Stimulated activated CD4-positive, alpha-beta T cell treated with anti-CD3 and anti-CD28 coated beads, Interleukin-15, amount 100 ng/mL, for 24 hours (primary cell): ENCODE measurements at places on chromosomes 2 and 18.
A peak's percentile ranks its signal among the peaks of the same experiment; 100 is the strongest.

DNA sequence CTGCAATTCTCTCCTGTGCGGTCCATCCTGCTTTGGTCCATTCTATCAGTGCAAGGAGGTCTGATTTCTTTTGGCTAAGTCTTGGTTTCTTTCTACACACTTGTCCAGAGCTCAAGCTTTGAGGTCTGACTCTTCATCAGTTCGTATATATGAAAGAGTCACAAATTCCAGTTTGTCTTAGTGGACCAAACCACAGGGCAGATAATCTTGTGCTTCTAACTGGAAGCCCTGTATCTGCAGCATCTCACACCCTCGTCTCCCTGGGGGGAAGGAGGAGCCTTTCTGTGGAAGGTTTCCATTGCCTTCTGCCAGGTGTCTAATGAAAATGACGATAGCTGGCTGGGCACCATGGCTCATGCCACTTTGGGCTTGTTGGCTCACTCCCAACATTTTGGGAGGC is 148.5 kb downstream of the SPP2 start:
- DNase-seq, result no peak

- DNase-seq, result no peak
These were observed 151.9 kb downstream of the DOCK10 start for GRCh38 chr2:224890372-224890771.

DNA sequence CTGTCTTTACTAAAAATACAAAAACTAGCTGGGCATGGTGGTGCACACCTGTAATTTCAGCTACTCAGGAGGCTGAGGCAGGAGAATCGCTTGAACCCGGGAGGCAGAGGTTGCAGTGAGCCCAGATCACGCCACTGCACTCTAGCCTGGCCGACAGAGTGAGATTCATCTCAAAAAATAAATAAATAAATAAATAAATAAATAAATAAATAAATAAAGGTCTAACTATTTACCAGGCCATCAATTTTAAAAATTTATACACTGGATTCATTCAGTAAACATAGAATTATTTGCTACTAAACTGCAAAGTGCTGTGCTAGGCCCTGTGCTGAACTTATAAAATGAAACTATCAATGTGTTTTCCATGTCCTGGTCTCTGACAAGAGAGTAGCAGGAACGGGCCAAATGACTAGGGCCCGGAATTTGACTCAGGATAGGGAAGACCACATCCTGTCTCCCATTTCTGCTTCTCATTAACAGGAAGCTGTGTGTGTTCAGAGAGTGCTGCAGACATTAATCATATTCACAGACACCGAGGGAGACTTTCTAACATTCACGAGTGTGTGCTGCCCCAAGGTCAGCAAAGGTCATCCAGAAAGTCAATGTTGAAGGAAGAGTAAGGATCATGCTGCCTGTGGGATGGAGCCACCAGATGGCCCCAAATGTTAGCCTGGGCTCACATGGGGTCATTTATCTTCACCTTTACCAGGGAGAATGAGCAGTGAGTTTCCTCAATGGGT is 95.8 kb downstream of the SPP2 start:
- peak; percentile 16 for DNase-seq

GRCh38 chr18:35083174-35083712 is 42.0 kb downstream of the MAPRE2 start:
- DNase-seq, result no peak

DNA sequence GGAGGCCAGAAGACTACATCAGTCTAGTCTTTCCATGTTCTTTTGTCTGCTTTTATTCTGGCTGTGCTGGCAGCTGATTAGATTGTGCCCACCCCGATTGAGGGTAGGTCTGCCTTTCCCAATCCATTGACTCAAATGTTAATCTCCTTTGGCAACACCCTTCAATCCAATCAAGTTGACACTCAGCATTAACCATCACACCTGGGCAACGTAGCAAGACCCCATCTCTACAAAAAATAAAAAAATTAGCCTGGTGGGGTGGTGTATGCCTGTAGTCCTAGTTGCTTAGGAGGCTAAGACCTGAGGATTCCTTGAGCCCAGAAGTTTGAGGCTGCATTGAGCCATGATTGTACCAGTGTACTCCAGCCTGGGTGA is 33.5 kb downstream of the EML4 start:
- DNase-seq, result no peak

DNA sequence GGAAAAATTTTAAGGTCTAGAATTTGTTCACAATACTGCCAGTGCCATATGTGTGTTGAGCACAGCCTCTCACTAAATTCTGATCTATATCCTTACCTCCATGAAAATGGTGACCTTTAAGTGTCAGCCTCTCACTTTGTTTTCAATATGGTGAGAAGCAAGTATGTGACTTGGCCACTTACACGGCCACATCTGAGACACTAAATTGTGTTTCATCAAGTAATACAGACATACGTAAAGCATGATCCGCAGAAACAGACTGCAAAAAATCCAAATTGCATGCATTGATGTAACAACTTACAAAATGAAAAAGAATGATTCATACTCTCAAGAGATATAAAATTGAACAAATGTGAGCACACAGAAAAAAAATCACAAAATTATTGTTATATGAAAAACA is 55.2 kb upstream of the UGP2 start:
- no peak for DNase-seq

DNA sequence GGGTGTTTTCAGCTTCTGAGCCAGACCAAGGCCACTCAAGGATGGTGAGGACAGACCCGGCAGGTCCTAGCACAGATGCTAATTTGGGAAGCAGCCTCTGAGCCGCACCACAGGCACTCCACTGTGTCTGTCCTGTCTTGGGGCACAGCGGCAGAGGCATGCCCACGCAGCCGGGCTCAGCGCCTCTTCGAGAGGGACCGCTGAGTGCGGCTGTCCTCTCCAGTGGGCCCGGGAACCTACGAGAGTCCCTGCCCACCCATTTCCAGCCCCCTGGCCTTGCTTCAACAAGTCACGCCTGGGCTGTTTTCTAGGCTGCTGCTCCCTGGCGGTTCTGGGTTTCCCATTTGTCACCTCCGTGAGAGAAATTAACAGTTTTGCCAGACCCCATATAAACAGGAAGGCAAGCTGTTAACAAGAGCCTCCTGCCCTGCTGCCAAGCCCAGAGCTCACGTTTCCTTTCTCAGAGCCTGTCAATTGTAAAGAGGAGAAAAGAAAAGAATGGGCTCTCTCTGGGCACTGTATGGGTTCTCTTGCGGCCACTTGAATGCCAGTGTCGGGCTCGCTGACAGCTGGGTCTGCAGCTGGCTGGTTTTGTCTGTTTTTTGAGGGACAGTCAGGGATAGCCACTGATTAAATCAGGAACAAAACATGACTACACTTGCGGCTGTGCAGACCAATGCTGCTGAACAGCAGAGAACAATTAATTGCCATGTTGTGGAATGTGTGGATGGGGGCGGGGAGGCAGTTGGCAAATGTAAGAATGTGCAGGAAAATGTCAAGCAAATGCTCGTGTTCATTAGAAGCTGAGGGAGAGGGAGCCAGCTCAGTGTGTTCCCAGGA is 30.6 kb downstream of the TMEM17 start:
- peak; percentile 5 for DNase-seq

DNA sequence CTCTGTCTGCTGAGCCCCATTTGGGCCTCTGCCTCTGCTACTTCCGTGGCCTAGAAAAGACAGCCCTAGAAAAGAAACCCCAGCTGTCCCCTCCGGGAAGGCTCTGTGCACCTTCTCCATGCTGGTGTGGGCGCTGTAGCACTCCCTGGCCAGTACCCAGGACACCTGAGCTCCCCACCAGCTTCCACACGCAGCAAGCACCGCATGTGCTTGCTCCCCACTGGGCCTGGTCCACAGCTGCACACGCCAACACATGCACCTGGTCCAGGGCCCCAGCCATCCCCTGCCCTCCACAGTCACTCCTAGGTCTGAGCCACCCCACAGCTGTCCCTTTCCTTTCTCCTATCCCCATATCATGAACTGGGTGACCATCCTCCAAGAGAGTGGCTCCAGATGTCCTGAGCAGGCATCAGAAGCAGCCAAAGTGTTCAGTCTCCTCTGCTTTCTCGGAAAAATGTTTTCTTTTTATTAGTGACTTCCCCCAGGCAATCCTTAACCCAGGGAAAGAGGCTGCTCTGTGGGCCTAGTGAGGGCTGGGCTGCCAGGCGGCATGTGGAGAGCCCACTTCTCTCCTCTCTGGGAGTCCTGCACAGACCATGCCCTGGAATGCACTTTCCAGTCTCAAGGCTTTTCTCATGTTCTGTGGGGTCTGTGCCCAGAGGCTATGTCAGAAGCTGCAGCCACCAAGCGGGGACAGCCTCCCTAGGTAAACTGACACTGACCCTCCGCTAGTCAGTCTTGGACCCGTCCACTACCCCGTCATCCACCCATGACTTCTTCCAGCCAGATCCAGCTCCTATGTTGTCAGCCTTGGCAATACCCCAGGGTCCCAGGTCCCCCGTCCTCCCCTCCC is 133.7 kb downstream of the KLHL29 start:
- no peak for DNase-seq

DNA sequence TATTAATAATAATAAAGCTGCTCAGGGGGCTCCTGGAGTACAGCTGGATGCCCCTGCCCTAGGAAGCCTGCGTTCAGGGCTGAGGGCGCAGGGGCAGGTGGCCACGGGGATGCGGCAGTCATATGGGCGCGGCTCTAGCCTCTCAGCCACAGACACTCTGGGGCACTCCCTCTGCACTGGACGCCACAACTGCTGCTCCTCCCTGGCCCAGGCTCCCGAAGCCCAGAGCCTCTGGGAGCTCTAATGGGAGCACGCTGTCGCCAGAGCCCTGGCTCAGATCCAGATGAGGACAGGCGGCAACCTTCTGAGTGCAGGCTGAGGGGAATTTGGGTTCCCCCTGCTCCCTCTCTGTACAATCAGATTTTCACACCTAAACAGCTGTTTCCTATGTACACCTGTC is 93.6 kb downstream of the MTCL1 start:
- no peak for DNase-seq

DNA sequence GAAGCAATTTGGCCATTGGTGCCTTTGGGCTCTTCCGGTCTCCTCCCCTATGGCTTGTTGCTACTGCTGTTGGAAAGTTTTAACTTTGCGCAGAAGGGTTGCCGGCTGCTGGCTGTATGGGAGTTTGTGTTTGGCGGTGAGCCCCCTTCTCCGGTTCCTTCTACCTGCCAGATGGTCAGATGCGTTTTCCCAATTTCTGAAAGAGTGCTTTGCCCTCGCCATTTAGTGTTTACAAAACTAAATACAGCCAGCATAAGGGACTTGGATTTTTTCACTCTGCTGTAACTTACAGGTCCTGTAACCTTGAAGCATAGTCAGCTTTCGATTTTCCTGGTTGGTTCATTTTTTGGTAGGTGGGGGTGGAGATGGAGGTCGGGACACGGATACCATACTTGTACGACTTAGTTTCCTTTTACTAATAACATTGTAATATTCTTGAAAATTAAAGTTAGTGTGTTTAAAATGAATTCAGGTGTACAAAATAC is 604 bp downstream of the COQ10B start:
- no peak for DNase-seq

DNA sequence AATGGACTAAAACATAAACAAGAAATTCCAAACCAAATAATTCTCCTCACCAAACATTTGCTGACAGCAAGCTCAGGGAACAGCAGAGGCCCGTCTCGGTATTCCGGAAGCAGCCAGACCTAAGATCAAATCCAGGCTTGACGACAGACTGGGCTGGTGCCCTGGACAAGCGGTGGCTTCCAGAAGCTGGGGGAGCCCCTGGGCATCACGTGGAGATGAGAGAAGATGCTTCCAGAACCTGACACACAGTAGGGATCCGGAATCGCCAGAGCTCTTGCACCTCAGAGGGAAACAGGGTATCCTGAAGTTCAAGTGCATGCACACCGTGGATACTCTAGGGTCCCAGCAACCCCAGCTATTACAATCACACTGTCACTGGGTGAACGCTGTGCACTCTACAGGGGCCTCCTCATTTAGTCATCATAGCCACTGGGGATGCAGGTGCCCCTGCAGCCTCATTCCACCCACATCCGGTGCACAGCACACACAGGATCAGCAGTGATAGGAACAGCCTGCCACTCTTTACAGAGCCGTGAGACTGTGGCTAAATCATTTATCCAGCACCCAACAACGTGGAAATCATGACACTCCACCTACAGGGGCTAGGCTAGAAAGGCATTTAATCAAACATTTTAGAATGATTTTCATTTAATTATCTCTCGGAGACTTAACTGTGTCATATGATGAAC is 102.6 kb downstream of the HDAC4 start:
- DNase-seq, result peak; percentile 79

GRCh38 chr2:227510620-227510958 is 38.6 kb downstream of the AGFG1 start:
- DNase-seq, result no peak

GRCh38 chr18:58308463-58308862 is 264.4 kb downstream of the NEDD4L start:
- DNase-seq, result no peak

DNA sequence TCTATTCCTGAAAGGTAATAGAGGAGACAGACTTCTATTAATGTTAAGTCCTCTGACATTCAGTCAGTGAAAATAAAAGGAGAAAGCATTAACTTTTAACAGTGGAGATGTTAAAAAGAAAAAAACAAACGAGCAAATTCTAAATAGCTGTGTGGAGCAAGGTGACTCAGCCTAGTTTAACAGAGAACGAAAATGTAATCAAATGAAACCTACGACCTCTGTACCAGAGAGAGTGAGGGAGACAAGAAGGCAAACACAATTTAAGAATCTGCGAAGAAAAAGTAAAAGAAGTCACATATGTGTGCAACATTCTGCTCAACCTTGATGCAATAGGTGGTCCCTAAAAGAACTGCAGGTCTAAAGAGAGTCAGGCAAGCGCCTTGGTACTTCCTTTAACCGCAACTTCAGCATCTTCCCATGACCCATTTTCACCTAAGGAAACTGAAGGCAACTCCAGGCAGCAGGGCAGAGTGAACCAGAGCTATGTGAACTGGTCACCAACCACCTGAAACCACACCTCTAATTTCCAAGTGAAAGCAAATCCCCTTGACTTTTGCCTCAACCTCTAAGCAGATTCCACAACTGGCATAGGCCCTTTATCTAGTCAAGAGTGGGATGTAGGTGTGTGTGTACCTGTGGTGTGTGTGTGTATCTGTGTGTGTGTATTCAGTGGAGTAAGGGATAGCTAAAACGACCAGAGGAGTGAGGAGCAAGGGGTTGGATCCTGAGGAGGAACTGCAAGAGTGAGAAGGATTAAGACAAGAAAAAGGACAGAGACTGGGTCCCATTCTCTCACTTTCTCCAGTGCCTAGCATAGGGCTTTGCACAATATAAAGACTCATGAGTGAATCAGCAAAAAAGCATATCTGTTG is 43.0 kb downstream of the FIGN start:
- DNase-seq, result no peak

GRCh38 chr2:60794271-60794863 is 38.3 kb downstream of the PAPOLG start:
- no peak for DNase-seq

DNA sequence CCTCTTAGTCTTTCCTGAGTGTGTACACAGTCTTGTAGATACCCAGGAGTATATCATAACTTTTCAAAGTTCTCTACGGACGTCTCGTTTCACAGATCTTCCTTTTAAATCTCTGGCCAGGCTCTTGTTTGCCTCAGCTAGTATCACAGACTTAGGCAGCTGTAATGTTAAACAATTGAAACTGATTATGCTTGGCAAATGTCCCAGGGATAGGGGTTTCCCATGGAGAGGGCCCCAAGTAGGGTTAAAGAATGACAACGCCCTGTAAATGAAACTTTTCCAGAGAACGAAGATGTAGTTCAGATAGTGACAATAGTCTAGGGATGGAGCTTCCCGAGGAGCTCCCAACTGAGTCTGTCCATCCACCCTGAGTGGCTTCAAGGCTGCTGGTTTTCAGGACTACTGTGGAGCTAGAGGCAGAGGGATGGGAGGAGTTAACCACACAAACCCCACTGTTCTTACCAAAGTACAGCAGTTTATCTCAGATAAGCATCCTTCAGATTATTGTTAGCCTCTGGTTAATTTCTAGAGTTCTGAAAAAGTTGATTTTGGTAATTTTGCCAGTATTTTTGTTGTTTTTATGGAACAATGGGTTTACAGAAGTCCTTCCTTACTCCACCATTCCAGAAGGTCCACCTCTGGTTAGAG is 9.1 kb downstream of the NEURL3 start:
- no peak for DNase-seq
